Mesenteric fat pad (tissue), 1 donor: ENCODE measurements at places on chromosomes 13 and 19. TPM values are rescaled to one million over a fixed set of nuclear protein-coding genes. Genes with fewer than 3 reads are reported as not detected.

GARIN5A gene
- 0.35 TPM for total RNA-seq

DNA sequence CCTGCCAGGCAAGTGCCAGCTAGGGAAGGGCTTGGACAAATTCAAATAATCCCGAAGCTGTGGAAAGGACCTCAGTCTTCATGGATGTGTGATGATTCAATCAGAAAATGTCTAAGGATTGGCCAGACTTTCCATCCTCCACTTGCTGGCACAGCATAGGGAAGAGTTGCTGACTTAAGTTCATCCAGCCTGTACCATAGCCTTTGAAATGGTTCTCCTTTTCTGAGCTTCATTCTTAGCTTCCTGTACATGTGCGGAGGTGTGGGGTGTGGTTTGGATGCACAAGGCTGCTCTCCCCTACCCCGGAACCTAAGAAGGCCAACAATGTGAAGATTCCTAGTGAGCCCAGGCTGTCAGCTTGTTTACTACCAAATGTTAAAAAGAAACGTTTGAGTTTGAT, 959 bp upstream of the IGFL3 start:
- DNase-seq, result no peak

DNA sequence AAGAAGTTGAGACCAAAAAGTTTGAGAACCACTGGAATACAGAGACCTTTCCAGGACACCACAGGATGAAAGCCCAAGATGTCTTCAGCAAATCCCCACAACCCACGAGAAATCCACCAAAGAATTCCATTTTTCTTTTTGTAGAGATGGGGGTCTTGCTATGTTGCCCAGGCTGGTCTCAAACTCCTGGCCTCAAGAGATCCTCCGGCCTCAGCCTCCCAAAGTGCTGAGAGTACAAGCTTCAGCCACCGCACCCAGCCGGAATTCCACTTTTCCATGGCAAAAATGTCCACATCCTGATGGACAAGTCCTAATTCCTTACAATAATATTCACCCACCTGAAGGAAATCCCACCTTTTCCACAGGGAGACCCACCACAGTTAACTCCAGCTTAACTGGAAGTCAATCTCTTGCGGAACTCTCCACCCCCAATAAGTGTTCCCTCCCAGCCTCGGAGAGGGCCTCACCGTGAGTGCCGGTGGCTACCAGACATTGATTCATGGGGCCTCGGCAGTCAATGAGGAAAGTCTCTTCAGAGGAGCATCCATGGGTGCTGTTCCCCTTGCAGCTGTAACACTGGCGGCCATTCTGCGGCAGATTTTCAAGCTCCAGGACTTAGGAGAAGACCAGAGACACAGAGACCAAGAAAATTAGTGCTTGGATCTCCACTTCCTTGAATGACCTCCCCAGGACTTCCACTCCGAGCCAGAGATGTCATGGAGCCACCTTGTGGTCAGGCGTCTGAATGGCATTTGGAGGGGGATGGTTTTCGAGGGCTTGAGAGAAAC, 12.3 kb upstream of the CADM4 start:
- DNase-seq, result no peak

GAS6 gene
- total RNA-seq, result 88.6 TPM

GRCh38 chr19:49957262-49957915, 3.6 kb downstream of the SIGLEC11 start:
- DNase-seq, result no peak

APBA3 gene
- 12.1 TPM for total RNA-seq

DNA sequence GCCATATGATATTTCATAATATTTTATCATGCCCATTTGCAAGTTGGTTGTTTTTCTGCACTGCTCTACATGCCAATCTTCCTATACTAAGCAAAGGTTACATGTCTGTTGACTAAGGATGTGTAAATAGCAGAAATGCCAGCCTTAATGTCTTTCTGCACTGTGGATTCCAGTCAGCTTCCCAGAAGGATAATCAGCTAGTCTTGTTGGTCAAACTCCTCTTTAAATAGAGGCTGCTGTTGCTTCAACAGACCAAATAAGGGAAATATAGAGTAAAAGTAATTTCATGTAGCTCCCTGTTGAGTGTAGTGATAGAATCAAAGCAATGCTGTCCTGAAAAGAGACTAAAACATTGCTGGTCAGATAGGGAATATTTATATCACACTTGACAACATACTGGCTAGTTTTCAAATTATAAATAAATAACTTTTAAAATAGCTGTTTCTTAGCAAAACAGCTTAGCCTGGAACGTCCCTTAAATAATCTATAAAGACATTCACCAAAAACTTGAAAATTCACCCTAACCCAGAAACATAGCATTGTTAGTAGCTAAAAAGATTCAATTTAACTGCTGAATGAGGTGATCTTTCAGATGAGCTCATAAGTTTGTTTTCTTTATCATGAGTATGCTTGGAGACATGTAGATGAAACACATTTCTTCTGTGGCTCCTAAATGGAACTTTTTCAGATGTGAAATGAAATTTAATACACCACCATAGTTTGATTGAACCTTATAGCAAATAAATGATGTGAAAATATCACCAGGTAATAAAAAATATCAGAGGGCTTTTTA, 56.6 kb downstream of the FRY start:
- DNase-seq, result no peak

GRCh38 chr19:11019824-11020223, 59.0 kb downstream of the SMARCA4 start:
- DNase-seq, result no peak

DNA sequence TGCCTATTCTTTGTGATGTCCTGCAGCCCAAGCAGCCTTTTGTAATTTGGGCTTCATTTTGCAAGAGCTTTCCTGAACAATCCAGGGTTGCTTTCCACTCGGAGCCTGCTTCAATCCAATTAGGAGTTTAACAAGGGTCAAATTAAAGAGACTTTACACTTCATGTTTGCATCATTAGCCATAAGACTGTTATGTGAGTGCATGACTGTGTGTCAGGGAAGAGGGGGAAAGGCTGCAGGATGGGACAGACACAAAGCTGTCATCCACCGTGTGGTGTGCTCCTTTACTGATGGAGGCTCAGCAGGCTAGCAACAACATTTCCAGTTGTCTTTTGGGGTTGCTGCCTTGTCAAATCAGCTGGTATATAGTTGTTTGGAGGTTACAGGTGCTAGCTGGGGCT, 23.7 kb upstream of the MAB21L1 start:
- no peak for DNase-seq

GRCh38 chr13:23960566-23961156, 63.4 kb upstream of the C1QTNF9B start:
- no peak for DNase-seq

RFXANK gene
- 51.1 TPM for total RNA-seq

CTXN1 gene
- total RNA-seq, result 0.96 TPM

DNA sequence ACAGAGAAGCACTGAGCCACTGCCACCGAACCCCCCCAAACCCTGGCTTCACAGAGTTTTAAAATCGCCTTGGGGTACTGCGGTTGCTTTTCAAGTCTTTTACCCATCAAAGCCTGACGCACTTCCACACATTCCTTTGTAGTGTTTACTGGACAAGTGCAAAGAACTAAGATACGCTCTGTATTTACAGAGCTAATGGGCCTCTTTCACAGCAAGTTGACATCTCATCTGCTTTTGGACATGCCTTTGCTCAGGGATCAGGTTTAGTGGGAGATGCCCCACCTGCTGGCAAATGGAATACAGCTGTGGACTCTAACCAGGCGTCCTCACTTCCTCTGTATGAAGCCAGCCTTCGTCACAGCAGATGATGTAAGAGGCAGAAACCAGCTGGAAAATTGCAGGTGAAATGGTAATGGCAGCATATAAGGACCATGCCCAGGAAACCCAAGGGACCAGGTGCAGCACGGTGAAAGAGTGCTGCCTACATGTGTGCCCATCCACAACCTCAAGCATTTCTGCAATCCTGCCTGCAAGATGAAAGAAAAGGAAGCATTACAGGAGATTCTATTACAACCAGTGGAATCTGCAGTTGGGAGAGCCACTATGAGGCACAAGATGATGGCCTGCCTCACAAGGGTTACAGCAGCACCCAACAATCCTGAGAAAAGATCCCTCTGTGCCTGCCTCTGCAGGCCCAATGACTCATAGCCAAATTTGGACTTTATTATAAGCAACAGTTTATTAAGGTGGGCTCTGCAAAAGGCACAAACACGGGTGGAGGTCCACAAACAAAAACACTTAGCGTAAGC, 34.7 kb downstream of the BRD4 start:
- no peak for DNase-seq

DNA sequence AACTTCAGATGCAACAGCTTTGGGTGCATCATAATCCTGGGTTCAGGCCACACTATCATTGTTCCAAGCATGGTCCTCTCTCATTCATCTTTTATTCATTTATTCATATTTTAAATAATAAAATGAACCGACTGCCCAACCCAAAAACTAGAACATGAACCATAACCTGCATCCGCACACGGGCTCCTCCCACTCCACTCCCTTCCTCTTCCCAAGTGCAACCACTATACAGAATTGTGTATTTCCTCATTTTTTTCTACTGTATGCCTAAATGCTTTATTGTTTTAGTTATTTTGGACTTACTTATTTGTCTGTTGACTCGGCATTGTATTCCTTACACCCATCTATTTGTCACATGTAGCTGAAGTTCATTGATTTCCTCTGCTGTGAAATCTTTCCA, 30.7 kb upstream of the POMP start:
- no peak for DNase-seq

GRCh38 chr13:48142436-48142835, 47.5 kb upstream of the MED4 start:
- DNase-seq, result no peak

CCDC122 gene
- total RNA-seq, result 2.4 TPM

DNM2 gene
- 134 TPM for total RNA-seq

DNA sequence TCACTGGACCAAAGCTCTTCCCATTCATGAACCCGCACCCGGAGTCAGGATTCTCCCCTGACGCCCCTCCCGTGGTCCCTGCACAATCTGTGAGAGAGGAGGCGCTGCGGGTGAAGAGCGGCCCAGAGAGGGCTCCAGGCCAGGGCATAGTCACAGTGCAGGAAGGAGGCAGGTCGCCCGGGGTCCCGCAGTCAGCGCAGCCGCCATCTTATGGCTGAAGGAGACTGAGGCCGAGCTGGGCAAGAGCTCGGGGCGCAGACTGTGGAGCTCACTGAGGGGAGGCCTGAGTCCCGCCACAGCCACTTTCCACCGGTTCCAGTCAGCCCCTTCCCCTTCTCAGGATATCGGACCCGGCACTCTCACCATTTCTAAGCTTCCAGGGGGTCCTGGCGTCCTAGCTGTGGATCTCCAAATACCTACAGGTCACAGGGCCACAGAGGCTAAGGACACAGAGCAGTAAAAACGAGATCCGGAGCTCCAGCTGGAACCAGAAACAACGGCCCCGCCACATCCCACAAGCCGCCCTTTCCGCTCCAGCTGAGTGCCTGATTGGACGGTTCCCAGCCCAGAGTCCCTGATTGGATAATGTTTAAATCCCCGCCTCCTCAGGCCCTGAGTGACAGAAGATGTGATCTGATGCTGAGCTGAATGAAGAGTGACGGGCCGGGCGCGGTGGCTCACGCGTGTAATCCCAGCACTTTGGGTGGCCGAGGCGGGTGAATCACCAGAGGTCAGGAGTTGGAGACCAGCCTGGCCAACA, at the start of gene ZNF99:
Gene ZNF99 (minus strand): TSS at position 501 of the 760 bp plus-strand sequence. CDS start 135 bp downstream, at position 366.
- no peak for DNase-seq

GRCh38 chr13:71355010-71355409, 512.0 kb downstream of the DACH1 start:
- no peak for DNase-seq

ZNF229 gene
- total RNA-seq, result 4.4 TPM

ZNF626 gene
- total RNA-seq, result 8.7 TPM

ICAM5 gene
- 1.2 TPM for total RNA-seq
